ENCODE measurements at places on chromosomes 6 and 20.

- no peak for DNase-seq
Observed at GRCh38 chr6:81822568-81822967, 70.1 kb upstream of the TENT5A start.

DNA sequence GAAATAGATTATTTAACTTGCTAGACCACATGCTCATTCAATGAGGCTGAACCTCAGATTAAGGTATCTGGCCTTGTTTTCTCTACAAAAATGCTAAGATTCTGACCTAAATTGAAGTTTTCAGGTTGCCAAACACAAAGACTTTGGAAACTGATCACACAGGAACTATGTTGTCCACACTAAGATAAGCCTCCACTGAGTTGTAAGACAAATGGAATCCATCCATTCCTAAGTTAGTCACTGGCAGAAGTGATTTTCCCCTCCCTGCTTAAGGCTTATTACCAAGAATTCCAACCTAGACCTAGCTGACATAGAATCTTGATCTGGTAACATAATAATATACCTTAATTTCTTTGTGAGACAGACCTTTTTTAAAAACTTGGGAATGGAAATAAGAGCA is 608.1 kb downstream of the TENT5A start:
- no peak for DNase-seq

GRCh38 chr6:15352220-15352619 is 106.4 kb downstream of the JARID2 start:
- no peak for DNase-seq

- DNase-seq: no peak
Observed at GRCh38 chr20:41334443-41335421, 5.9 kb upstream of the LPIN3 start.

DNA sequence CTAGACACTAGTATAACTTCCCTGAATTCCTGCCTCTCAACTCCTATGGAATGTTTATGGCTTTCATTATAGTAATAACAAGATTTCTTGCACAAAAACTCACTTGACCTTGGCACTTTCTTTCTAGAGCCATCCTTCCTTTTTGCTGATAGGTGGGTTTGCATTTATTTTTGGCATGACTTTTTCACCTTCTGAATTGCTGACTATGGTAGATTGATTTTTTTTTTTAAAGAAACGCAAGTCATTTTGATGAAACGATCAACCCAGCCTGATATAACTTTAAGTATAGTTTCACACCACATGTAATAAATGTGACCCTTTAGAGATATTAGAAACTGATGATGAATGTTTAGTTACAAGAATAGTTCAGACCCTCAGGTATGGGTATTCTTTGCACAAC is 61.8 kb downstream of the BMP6 start:
- DNase-seq: no peak

DNA sequence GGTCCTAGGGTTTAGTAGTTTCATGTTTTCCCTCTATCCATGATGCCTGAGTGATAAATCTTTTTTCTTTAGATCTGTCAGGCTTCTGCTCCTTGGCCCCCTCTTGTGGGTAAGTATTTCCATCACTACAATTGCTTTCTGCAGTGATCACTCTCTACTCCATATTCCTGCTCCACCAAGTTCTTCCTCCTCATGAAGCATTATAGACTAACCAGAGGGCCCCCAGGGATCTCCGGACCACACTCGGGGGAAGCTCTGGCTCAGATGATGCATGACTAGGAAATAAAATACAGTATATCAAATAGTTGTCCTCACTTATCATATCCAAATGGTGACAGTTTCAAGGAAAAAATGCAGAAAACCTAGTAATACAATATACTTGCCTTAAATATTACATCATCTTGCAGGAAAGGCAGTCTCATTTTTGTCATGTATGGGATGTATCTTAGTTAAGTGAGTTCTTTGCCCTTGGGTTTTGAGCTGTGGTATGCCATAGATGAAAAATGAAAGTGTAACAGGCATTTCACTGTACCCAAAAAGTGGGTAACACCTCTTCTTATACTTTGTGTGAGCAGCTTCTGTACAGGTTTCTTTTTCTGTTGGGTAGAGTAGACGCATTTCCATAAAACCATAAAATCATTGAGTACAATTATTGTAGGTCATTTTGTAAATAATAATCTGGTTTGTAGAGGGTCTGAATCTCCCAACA is 200.9 kb upstream of the EYA4 start:
- no peak for DNase-seq

GRCh38 chr20:24962182-24962492 is 13.1 kb downstream of the CST7 start:
- no peak for DNase-seq

Data from NCI-H187 (cell line).